ENCODE measurements at places on chromosomes 16 and 17.

GRCh38 chr16:68731637-68732036 is 5.5 kb upstream of the CDH1 start:
- no peak for DNase-seq

- DNase-seq: no peak
These were observed 1491.4 kb upstream of the GOT2 start for GRCh38 chr16:60225541-60225940.

GRCh38 chr16:72800524-72801161 is 247.3 kb downstream of the ZFHX3 start:
- no peak for DNase-seq

- DNase-seq: no peak
These were observed 31.4 kb upstream of the RPH3AL start for GRCh38 chr17:383771-384621.

GRCh38 chr17:82840431-82840831 is 609 bp upstream of the ZNF750 start:
- no peak for DNase-seq

GRCh38 chr16:81477697-81478693 is 33.4 kb downstream of the CMIP start:
- DNase-seq: no peak

GRCh38 chr17:37305406-37305905 is 70.3 kb upstream of the C17orf78 start:
- no peak for DNase-seq

GRCh38 chr16:17936766-17937402 is 399.7 kb downstream of the NPIPA8 start:
- no peak for DNase-seq

DNA sequence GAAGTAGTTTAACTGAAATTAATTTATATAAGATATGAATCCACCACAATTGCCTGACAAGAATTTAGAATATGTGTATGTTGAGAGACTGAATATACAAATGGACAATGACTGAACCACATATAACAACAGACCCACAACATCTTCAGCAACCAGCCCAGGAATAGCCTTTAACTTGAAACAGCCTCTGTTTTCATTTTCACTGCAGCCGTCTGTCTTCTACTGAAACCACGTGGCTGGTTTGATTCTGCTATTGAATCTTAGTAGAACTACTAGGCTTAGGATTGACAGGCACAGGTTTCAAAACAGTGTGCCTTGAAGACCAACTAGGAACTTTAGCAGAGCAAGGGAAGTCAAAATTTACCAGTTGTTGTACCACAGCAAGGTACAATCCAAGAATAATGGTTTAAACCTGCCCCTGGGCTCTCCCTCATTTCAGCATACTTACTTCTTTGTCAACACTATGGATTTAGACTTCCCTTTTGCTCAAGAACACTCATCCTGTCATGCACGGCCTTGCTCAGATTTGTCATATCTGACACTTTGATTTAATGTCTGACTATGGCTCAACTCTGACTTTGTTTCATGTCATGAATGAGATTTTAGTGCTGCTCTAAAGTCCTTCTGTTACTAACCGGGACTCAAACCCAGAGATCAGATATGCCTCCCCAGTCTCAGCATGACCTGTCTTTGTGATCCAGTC is 355.0 kb downstream of the KIF2B start:
- no peak for DNase-seq

DNA sequence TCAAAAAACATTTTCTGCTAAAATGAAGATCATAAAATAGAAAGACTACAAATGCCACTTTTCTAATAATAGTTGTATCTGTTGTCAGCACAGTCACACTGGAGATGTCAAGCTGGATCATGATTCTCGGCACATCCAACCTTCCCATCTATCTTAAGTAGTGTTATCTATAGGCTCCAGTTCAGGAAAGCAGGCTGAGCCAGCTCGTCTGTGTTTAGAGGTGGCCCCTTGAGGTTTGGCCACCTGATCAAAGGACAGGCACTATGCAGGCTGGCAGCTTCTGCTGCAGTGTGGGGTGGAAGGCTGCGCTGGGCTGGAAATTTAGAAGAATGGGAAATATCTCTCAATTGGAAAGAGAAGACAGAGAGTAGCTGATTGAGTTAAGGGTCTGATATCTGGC is 32.4 kb downstream of the SMYD4 start:
- no peak for DNase-seq

DNA sequence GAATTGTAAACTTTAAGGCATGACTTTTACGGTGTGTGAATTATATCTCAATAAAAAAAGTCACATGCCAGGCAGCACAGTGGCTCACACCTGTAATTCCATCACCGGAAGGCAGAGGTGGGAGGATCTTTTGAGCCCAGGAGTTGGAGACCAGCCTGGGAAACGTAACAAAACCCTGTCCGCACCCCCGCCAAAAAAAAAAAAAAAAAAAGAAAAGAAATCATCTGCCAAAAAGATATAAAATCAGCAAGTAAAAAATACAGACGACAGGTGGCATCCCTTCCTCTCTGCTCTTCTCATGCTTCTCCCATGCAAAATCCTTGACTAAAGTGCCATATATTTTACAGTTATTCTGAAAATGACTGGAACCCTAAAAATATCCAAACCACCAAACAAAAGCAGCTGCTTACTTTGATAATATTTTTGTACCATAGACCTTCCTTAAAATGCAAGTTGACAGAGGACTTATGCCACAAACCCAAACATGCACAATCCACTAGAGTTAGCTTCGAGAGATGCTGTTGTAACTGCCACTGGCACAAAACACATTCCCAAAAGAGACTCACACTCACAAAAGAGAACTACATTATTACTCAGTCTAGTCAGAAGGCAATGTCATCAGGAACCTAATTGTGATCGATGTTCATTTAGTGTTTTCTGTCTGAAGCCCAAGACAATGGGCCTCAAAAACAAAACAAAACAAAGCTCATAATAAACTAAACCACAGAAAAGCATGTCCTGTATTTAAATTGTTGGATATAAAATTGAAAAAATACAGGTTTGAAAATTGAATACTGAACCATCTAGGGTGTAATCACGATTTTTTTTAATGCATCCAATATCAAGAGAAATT is 2.4 kb downstream of the CRLF3 start:
- DNase-seq: no peak

- no peak for DNase-seq
These were observed at the start of gene CBFA2T3 for GRCh38 chr16:88977018-88977811. CBFA2T3 (minus strand) TSS chr16:88977207; CDS start chr16:88976807, 400 bp downstream.

DNA sequence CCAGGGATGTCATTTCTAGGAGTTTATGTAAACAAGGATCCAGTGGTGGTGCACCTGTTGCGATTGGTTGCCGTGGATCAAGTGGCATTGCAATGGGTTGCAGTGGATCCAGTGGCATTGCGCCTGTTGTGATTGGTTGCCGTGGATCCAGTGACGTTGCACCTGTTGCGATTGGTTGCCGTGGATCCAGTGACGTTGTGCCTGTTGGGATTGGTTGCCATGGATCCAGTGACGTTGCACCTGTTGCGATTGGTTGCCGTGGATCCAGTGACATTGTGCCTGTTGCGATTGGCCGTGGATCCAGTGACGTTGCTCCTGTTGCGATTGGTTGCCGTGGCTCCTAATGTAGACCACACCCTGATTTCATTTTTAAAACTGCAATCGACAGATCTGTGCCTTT is 56.2 kb upstream of the CRISPLD2 start:
- DNase-seq: no peak

DNA sequence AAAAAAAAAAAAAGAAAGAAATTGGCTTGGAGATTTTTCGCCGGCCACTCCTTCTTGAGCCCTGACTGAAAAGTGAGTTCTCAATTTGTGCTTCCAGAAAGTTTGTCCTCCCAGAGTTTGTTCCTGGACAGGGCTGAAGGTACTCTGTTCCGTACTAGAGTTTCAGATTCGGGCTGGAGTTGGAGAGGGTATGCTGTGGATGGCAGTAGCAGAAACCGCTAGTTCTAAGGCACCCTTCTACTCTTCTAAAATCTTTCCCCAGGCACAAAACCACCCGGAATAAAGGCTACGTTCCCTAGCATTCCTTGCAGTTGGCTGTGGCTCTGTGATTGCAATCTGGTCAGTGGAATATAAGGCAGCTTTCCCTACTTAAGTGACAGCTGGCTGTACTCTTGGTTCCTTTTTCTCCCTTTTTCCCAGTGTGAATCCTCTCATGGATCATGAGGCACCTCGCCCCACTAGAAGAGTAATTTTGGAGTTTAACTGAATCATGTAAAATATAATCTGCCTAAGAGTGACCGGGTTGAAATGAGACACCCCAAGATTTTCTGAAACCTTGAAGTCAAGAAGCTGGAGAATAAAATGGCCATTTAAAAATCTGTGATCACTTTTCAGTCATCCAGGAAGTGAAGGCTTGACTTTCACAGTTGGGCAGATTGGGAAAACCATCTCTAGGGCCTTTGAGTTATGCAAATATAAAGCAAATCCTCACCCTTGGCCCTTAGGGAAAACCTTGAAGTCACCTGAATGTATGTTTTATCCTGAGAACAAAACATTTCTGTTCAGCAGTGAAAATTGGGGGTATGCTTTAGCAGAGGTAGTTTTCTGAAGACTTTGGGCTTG is 901 bp upstream of the HEATR6 start:
- DNase-seq: no peak

DNA sequence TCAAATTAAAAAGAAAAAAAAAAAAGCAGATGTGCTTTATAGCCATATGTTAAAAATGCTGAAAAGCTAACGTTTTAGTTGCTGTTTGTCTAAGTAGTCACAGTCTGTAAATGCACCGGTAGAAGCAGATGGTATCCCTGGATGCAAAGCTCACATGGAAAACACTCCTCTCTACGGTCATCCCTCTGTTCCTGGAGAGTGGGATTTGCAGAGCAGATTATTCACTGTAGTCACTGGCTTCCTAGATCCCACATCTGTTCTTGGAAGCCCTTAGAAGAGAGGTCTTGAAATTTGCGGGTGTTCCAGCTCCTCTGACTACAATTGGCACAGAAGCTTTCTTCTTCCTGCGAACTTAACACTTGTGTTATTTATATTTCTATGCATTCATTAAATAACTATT is 186.6 kb downstream of the PMP22 start:
- DNase-seq: no peak

DNA sequence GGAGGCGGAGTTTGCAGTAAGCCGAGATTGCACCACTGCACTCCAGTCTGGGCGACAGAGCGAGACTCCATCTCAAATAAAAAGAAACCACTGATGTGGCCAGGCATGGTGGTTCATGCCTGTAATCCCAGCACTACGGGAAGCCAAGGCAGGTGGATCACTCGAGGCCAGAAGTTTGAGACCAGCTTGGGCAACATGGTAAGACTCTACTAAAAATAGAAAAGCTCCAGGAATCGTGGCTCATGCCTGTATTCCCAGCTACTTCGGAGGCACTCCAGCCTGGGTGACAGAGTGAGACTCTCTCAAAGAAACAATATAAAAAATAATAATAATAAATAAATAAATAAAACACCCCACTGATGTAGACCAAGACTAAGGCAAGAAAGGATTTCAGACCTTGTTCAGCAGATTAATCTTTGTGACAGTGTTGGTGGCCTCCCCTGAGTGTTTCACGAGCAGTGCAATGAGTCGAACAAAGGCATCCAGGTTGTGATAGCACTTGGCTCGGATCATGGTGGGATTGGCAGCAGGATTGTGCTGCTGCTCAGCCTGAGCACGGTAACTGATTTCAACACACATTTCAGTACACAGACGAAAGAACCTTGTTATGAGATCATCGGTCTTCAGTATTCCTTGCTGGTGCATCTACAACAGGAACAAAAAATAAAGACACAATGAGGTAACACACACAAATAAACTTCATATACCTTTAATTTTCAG is 18.6 kb downstream of the SETD6 start:
- DNase-seq: no peak

DNA sequence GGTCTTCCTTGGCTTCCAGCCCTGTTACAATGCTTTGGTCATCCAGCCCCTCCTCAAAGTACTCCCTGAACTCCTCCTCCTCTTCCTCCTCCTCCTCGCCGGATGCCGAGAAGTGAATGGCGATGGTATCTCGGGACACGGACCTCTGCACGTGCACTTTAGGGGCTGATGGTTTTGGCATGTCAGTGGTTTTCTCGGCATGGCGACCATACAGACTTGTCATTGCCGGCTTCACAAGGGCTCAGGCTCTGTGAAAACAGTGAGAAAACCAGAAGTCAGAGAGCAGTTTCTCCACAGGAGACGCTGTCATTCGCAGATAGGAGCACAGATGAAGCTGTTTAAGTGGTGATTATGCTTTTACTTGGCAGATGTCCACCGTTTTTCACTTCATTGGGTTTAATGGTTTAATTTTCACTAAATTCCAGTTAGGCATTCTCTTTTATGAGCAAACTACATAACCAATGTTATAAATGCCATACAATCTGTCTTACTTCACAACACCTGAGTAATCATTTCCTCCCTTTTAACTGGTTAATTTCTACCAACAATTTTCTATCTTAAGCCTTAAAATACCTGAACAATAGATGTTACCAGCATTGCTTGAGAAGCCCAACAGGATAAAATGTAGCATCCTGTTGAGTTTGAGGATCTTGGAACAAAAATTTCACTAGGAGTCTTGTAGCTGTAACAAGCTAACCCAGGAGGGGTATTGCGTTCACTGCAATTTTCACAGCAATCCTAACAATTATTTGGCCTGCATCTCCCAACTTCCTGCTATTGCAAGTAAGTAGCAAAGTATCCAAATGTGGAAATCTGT is 48.9 kb downstream of the TEX2 start:
- DNase-seq: no peak

- DNase-seq: no peak
These were observed 6.0 kb upstream of the TBC1D3B start for GRCh38 chr17:36182176-36183000.

DNA sequence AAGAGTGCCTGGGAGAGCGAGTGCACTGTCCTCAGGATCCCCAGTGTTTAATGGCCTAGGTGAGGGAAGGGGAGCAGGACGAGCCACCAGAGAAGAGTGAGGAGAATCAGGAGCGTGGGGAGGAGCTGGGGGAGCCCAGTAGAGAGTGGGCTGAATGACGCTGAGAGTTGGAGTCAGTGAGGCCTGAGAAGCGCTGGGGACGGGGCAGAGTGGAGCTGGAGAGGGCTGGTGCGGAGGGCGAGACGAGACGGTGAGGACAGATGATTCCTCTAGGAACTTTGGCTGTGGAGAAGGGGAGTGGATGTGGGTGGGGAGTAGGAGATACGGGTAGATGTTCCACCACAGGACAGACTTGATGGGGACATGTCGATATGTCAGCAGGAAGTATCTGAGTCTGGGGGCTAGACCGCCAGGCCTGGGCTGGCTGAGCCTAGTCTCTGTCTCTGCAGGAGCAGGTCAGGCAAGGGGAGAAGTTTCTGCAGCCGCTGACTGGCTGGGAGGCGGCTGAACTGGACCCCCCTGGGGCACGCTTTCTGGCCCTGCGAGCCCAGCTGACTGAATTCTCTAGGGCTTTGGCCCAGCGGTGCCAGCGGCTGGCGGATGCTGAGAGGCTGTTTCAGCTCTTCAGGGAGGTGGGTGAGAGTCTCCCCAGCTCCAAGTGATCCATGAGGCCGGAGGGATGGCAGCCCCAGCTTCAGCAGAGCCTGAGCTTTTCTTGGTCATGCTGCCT is 4.7 kb downstream of the PLEKHG4 start:
- no peak for DNase-seq

DNA sequence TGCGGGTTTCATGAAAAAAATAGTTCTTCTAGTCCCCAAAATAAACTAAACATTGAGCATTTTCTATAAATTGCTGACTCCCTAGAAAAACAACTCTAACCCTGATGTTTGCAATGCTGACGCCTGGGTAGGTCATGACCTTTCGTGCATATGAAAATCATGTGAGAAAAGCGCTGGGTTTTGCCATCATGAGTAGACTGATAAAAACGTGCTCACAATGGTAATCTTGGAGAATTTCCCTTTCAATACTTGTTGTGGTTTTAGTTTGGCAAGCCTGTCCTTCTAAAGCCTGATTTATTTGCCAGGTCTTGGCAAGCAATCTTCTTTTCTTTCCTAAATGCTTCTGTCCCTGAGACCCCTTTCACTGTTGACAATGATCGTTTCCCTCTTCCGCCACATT is 4.0 kb upstream of the CLEC10A start:
- no peak for DNase-seq

Data from neuronal stem cell (in vitro differentiated cells).